Astrocyte (in vitro differentiated cells and primary cell): ENCODE measurements at places on chromosomes 6 and 20. TPM values are rescaled to one million over a fixed set of nuclear protein-coding genes. Genes with fewer than 3 reads are reported as not detected.

- peak; percentile 17 for DNase-seq
These were observed 57.9 kb upstream of the EMILIN3 start for GRCh38 chr20:41424546-41424945.

Gene SNPH
- total RNA-seq, result 7.8 and 7.9 TPM in 2 replicates

DNA sequence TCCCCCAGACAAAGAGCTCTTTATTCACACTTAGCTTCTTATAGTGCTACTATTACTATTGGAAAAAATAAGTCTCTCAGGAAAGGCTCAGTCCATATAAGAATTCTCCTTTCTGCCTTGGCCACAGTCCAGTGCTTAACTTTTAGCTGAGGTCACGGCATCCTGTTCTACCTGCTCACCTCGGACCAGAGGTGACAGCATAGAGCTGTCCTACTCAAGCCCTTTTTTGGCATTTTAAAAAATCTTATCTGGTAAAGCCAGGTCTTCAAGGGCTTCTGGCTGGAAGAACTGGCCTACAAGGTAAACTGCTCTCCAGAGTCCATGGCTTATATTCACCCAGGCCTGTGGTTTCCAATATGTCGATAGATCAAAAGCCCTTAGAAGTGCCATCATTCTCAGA lies 109.7 kb downstream of the RCAN2 start:
- no peak for DNase-seq

DNA sequence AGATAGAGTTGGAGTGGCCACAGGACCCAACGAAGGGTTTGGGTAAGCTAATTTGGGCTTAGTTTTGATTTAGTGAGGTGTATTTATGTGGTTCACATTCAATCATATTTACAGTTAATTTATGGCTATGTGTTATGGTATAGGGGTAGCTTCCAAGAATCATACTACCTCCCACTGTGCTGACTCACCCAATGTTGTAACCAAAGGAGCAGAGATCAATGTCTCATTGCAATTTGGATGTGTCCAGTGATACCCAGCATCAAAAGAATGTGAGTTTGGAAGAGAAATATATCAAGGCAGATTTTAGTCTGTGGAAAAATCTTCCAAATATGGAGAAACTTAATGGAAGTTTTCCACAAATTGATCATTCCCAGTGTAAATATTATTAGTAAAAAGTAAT lies 25.3 kb upstream of the SMIM8 start:
- no peak for DNase-seq

DNA sequence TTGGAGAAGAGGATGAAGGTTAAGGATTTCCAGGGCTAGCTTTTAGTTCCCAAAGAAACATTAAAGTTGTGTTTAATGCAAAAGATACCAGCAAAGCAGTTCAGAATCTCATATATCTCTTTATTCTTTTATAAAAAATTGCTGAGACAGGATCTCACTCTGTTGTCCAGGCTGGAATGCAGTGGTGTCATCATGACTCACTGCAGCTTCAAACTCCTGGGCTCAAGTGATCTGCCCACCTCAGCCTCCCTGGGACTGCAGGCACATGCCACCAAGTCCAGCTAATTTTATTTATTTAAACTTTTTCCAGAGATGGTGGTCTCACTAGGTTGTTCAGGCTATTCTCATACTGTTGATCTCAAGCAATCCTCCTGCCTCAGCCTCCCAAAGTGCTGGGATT lies 41.1 kb upstream of the CAP2 start:
- DNase-seq, result peak; percentile 21

GRCh38 chr20:63536241-63536977 lies 767 bp downstream of the PTK6 start:
- no peak for DNase-seq

Gene SUPT3H
- 11.7 and 12.4 TPM in 2 replicates for total RNA-seq

DNA sequence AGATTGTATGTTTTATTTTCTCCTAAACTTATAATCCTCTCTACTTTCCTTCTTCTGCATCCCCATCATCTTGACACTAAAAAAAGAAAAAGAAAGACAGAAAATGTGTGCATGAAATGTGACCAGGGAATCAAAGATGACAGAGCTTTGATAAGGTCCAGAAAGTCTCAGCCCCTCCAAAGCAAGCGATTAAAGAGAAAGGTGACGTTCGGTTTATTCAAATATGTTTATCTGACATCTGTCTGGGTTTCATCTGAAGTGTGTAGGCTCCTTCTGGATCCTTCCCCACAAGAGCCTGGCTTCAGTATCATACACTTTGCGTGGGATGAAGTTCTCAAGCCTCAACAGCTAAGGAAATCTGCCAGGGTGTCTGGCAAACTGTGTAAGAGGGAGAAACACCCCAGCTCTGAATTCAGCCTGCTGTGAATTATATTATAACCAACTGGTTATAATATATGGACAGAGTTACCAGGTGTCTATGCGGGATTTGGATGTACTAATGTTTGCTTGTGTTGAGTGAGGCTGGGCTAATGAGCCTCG lies 263.0 kb downstream of the ZNF217 start:
- DNase-seq, result peak; percentile 21

- DNase-seq, result no peak
These were observed 77.5 kb upstream of the MRPS10 start for GRCh38 chr6:42295181-42295580.

GRCh38 chr20:44247131-44247571 lies at the start of gene GDAP1L1:
GDAP1L1 (plus strand) TSS chr20:44247308; CDS start chr20:44247335, 27 bp downstream.
- DNase-seq, result no peak

Gene CST4
- total RNA-seq, result not detected in 2 replicates

GRCh38 chr20:59223182-59223601 lies 59.6 kb downstream of the ZNF831 start:
- no peak for DNase-seq

GRCh38 chr6:84050408-84050807 lies 16.8 kb downstream of the MRAP2 start:
- no peak for DNase-seq

Gene SLC25A27
- total RNA-seq, result 4.3 and 4.4 TPM in 2 replicates

DNA sequence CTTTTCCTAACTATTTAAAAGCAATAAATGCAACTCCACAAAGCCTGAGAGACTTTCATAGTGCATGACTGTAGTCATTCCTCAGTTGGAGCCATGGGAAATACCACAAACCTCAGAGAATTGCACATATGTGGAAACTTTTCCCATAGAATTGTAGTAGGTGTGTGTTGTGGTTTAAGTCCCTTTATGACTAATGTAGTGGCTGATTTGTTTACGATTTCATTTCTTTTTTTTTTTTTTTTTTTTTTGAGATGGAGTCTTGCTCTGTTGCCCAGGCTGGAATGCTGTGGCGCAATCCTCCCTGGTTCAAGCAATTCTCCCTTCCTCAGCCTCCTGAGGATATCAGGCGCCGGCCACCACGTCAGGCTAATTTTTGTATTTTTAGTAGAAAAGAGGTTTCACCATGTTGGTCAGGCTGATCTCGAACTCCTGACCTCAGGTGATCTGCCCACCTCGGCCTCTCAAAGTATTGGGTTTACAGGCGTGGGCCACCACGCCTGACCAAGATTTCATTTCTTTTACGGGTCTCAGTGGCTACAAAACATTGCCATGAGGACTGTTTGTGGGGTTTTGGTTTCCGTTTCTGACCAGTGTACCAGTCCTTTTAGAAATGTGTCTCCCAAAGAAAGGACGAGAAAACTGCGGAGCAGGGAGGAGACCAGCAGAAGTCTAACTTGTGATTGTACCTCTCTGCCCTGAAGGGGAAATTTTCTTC lies 212.1 kb upstream of the MARCKS start:
- peak; percentile 99 for DNase-seq

Gene RAB5IF
- total RNA-seq, result 105 and 117 TPM in 2 replicates

- peak; percentile 18 for DNase-seq
These were observed 628 bp downstream of the RBM24 start for GRCh38 chr6:17281497-17282481.

Gene CCN5
- not detected in 2 replicates for total RNA-seq

DNA sequence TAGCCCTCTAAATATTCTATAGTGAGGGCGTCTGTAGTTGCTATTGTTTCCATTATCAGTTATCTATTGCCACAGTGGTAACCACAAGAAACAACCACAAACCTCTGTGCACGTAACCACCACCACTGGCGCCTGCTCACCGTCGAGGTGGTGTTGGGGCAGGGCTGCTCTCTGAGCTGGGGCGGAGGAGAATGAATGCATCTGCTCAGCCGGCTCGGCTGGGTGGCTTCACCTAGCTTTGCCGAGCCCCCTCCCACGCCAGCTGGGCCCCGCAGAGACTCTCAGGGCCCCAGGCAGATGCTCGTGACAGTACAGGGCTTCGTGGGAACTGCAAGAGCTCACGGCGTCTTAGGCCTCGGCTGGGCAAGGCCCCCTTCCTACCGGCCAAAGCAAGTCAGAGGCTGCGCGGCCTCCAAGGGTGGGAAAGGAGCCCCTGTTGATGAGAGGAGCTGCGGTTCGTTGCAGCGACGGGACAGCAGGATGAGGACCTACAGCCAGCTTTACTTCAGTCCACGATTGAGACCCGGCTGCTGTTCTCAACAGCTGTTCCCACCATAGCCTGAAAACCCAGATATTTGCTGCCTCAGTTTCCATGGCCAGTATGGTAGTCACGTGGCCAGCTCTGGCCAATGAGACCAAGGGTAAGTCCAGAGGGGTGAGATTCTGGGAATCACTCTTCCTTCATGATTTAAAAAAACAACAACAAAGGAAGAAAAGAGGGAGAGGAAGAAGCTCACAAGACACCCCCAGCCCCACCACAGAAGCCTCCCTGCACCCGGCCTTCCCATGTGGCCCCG lies 120.2 kb upstream of the AFDN start:
- no peak for DNase-seq

- DNase-seq, result no peak
These were observed 30.4 kb downstream of the KDM1B start for GRCh38 chr6:18185624-18186023.

DNA sequence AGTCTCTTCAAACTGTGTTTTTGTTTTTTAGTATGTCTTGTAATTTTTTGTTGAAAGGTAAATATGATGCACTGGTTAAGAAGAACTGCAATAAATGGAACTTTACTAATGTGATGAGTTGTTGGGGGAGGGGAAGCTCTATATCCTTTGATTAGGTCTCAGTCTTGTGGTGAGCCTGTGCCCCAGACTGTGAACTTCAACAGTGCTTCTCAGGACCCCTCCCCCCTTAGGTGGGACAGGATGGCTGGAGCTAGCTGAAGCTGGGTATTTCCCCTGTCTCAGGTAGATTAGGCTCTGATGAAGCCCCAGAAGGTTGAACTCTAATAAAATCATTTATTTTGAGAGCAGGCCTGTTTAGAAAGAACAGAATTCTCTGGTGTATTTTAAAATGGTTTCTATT lies 31.4 kb upstream of the TASP1 start:
- DNase-seq, result no peak

DNA sequence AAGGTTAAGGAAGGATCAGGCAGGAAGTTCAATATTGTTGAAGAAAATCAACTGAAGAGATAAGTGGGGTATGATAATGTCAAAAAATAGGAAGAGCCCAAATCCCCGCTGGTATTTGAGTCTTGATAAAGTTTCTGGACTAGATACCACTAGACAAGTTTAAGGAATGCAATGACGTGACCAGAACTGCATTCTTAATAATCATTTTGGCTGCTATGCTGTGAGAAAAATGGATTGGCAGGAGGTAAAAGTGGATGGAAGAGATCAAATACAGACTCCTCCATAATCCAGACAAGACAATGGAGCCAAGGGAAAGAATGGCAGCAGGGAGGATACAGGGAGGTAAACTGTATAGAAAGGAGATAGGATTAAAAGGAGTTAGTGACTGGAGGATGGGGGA lies 128.2 kb downstream of the COL12A1 start:
- no peak for DNase-seq

Gene CARMIL1
- total RNA-seq, result 19.1 and 21.3 TPM in 2 replicates

Gene TGM3
- not detected in 2 replicates for total RNA-seq

DNA sequence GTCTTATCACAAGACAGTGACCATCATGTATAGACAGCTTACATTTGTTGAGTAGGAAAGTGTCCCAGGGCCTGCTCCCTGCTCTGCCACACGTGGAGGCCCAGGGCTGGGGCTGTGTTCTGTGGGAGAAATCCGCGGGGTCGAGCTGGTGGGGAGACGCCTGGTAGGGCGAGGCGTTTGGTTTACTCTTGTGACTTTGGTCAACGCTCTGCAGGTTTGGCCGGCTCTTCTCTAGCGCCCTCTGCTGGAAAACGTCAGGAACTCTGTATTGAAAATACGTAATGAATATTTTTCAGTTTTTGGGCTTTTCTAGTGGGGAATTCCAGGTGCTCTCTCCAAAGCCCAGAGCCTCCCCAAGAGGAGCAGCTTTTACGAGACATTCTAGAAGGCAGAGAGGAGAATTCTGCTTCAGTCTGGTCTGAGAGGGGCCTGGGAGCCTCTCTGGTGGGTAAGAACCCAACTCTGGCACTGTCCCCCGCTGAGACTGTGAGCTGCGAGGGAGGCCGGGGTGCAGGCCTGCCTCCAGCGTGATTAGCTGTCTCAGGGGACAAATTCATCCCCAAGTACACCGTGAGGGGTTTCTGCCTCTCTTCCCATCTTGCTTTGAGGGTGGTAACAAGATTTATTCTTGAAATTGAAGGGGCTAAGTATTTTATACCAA lies 112.6 kb upstream of the RALGAPA2 start:
- DNase-seq, result no peak
